Kidney glomerular epithelial cell (primary cell): ENCODE measurements at places on chromosomes 13 and 19.

DNA sequence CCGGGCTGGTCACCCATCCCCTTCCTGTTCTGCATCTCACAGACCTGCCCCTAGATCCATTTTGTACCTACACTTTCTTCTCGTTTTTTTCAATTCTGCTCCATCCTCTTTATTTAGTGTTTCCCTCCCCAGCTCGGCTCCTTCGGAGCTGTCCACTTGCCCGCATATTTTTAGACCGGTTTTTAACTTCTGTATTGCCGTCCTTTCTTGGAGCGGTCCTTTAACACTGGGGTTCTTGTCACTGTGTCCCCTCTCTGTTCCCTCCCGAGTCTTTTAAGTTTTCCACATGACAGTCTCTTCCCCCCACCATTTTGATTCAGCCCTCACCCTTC is 1.7 kb downstream of the ARHGAP35 start:
- no peak for DNase-seq

DNA sequence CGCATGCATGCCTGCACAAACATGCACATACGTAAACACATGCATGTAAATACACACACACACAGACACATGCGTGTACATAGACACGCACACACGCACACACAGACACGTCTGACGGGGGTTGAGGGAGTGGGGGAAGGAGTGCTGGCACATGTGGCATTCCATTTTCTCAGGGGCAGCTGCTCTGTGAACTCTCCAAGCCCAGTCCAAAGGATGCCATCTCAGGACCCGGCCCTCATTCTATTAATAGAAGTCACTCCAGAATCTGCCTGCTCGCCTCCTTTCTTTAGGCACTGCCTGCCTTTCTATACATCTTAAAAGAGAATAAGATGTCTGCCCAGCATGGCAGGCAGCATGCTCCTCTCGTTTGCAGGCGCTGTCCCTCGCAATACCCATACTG is 5.3 kb downstream of the ARHGEF7 start:
- DNase-seq: no peak

DNA sequence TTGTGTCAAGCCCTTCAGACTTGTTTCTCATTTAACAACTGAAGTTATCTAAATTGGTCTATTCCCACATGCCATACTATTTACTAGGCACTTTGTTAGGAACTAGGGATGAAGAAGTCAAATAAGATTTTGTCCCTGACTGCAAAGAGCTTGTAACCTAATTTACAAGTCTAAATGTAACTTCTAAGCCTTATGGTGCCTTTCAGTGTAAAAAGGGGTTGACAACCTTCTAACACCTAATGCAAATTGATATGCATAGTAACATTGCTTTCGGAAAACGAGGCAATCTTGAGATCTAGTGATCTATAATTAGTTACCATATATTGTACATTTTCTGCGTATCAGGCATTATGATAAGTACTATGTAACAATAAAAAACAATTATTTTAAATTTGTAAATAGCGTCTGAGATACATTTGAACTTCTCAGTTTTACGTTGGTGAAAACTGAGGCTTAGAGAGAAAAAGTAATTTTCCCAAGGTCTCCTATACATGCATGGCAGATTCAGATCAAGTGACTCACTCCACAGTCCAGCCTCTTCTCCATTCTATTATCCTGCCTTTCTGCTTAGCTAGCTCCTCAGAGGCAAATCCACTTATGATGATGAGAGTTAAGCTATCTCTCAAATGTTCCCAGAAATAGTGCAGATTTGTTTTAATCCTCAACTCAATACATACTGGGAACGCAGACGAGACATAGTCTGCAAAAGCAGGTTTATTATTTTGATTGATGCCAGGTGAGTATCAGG is 764.9 kb upstream of the SLITRK5 start:
- DNase-seq: peak; percentile 4

DNA sequence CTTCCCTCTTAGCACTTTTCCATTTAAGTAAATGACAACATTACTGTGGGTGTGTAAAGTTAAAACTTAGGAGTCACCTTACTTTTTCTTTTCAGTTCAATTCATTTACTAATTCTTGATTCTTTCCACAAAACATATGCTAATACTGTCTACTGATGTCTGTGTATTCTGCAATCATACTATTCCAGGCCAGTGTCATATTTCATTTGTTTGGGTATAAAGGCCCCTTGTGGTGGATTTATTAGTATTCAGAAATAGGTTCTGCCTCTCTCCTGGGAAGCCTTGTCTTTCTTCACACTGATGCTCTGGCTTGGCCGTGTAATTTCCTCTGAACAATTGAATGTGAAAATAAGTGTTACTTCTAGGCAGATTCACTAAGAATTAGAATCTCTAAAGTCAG is 621.9 kb upstream of the SPRY2 start:
- no peak for DNase-seq

- DNase-seq: no peak
Observed at GRCh38 chr19:38049105-38049649, 142.2 kb downstream of the SIPA1L3 start.

GRCh38 chr19:888581-889385 is 4.2 kb downstream of the MED16 start:
- no peak for DNase-seq

- DNase-seq: no peak
Observed at GRCh38 chr13:113050734-113051431, 54.7 kb upstream of the F7 start.

DNA sequence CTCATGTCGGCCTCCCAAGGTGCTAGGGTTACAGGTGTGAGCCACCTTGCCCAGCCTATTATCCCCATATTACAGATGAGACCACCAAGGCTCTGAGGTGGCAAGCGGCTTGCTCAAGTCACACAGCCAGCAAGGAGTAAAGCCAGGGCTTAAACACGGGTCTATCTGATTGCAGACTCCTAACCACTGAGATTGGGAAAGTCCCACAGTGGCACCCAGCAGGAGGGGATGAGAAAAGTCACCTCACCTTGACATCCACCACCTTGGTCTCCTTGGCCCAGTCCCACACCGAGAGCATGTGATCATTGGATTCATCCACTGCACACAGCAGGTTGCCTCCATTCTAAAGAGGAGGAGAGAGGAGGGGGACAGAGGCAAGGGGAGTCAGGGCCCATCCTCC is 9.5 kb downstream of the EML2 start:
- no peak for DNase-seq

- DNase-seq: no peak
Observed at GRCh38 chr13:41542281-41542680, 84.9 kb downstream of the RGCC start.

GRCh38 chr13:86572115-86572514 is 772.9 kb upstream of the SLITRK6 start:
- no peak for DNase-seq

- no peak for DNase-seq
Observed at GRCh38 chr19:36527873-36528193, 238 bp downstream of the ZNF260 start.

GRCh38 chr19:52603558-52604207 is 33.6 kb downstream of the ZNF701 start:
- peak; percentile 44 for DNase-seq

DNA sequence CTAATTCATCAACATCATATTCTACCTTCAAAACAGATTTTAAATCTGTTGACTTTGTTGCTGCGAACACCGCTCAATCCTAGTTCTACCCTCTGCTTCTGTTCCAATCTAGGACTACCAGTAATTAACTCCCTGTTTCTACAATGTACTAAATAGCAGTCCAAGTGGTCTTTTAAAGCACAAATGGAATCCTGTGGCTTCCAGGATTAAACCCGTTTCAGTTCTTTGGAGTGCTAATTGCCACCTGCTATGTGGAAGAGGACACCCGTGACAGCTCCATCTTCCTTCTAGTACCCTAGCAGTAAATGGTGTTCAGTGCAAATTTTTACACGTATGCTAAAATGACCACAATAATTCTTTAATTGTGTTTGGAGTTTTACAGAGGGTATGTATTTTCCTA is 232.1 kb downstream of the TDRD3 start:
- DNase-seq: no peak

DNA sequence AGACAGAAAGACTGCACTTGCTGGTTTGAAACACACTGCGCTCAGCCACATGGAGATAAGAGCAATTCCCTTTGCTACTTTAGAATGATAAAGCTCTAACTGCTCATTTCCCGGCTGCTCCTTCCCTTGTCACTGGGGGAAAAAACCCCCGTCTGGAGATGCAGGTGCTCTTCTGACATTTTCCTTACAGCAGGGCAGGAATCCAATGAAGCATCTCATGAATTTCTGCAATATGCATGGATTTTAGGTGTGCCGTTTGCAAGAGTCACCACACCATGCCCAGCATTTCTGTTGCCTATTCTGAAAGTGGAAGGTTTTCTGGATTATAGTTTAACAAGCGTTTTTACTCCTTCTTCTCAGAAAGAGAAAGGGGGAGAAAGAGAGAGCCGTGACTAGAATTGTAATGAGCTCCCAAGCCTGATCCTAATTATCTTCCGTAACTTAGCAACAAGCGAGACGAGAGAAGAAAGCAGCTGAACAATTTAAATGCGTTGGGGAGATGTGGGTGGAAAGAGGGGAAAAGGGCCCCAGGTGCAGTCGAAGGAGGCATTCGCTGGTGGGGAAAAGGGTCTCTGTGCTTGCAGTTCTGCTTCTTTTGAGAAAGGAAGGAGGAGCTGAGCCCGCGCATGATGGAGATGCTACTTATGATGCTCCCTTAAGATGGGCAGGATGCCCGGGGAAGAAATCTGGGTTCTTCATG is 76.6 kb upstream of the SPATA13 start:
- no peak for DNase-seq

GRCh38 chr13:99778500-99778899 is 193.1 kb downstream of the ZIC5 start:
- DNase-seq: no peak

DNA sequence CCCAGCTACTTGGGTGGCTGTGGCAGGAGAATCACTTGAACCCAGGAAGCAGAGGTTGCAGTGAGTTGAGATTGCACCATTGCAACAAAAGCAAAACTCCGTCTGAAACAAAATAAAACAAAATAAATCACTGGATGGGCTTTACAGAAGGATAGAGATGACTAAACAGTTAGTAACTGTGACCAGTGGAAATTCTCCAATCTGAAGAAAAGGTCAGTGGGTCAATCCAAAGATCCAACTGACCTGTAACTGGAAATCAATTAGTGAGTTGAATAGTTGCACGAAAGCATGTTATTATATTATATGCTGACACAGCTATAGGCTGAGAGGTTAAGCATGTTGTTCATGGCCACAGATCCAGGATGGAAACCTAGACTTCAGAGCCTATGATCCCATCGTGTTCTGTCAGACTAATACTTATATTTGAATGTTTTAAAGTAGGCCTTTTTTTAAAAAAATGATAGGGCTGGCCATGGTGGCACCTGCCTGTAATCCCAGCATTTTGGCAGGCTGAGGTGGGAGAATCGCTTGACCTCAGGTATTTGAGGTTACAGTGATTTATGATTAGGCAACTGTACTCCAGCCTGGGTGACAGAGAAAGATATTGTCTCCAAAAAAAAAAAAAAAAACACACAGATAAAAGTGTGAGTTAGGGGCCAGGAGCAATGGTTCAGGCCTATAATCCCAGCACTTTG is 1.4 kb downstream of the ECH1 start:
- DNase-seq: no peak

GRCh38 chr19:20858218-20858617 is 64.8 kb upstream of the ZNF85 start:
- no peak for DNase-seq

DNA sequence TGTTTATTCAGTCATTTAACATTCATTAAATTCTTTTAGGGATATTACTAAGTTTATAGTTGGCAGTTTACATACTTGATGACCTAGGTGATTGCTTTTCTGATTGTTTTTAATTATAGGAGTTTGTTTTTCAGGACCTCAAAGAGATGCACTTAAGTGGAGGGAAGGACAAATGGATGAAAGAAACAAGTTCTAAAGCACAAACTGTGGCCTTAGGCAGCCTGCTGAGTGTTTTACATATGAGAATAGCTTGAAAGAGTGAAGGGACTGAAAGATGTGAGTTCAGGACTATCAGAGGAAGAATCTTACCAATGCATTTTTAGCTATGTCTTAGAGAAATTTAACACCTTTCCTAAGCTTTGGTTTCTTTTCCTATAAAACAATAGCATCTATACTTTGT is 402.6 kb downstream of the KLF12 start:
- DNase-seq: no peak

- no peak for DNase-seq
Observed at GRCh38 chr19:38912600-38913514, 871 bp upstream of the CCER2 start.

- no peak for DNase-seq
Observed at GRCh38 chr13:41085961-41086585, 24.8 kb downstream of the WBP4 start.

DNA sequence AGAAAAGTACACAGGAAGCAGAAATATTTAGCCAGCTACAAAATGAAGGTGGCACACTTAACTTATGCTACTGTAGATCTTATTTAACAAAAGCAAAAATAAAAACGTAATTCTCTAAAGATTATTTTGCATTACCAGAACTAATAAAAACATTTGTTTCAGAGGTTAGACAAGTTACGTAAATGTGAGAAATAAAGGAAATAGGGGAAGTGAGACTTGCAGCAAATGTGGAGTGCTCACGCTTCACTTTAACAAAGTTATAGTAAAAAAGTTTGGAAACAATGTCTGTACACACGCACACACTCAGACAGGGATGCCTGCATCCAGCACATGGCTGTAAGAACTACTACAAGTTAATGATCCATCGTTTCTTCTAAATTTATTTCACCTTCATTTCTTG is 83.7 kb downstream of the NALCN start:
- no peak for DNase-seq

GRCh38 chr19:50518091-50519005 is 4.6 kb upstream of the ASPDH start:
- DNase-seq: no peak
